ENCODE measurements at places on chromosomes 6 and 20. TPM values are rescaled to one million over a fixed set of nuclear protein-coding genes. Genes with fewer than 3 reads are reported as not detected.

- no peak overlapping the region for H3K4me3 ChIP-seq
- peaks cover 24% of the 10 kb centered on the region for H3K27me3 ChIP-seq
- no peak overlapping the region for H3K27ac ChIP-seq
- H3K4me1 ChIP-seq = peaks cover 3% of the 10 kb centered on the region
- no peaks in the 10 kb centered on the region for H3K36me3 ChIP-seq
Measured at GRCh38 chr20:58803533-58803932, 47.2 kb downstream of the GNAS-AS1 start.

DNA sequence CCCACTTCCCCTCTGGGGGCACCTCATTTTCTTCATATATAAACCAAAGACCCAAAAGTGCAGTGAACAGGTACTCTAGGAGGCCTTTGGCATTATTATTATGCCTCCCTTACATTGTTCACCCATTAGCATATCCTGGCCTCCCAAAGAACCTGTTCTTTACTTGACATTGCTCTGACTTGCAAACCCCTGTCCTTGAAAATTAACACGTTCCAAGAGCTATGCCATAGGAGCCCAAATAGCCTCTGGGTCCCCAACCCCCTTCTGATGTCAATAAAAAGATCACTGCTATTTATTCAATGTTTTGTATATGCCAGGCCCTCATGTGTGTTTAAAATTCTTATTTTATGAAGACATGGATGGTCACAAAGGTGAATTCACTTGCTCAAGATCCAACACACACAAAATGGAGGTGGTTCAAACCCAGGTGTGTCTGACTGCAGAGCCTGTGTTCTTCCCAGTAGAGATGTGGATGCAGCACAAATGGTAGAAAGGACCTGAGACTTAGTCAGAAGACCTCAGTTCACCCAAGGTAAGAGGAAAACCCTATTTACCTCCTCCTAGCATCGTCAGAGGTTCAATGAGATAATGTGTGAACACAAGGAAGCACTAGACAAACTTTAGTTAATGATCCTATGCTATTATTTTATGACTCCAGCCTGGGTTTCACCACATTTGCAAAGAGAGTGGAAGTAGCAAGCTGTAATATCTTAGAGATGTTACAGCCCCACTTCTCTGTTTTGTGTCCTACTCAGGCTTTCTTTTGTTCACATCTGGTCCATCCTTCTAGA, 36.6 kb downstream of the BCL2L1 start:
- H3K27ac ChIP-seq = no peak overlapping the region
- peaks cover 24% of the 10 kb centered on the region for H3K36me3 ChIP-seq
- H3K27me3 ChIP-seq = no peaks in the 10 kb centered on the region
- no peak overlapping the region for H3K4me3 ChIP-seq
- peaks cover 22% of the 10 kb centered on the region for H3K4me1 ChIP-seq

- peaks cover 55% of the 10 kb centered on the region for H3K4me1 ChIP-seq
- H3K4me3 ChIP-seq = no peak overlapping the region
- H3K36me3 ChIP-seq = no peaks in the 10 kb centered on the region
- H3K27ac ChIP-seq = peak overlapping the region; percentile 91
Measured at GRCh38 chr6:139536751-139537617, 162.5 kb upstream of the CITED2 start.

GRCh38 chr6:2695454-2696095, 55.1 kb downstream of the MYLK4 start:
- H3K4me3 ChIP-seq = no peak overlapping the region
- no peaks in the 10 kb centered on the region for H3K4me1 ChIP-seq
- peaks cover 2% of the 10 kb centered on the region for H3K27me3 ChIP-seq
- DNase-seq = no peak

GRCh38 chr20:24910461-24910860, 38.6 kb upstream of the CST7 start:
- no peaks in the 10 kb centered on the region for H3K4me1 ChIP-seq
- H3K27ac ChIP-seq = no peak overlapping the region
- DNase-seq = no peak
- H3K27me3 ChIP-seq = peaks cover 22% of the 10 kb centered on the region
- H3K36me3 ChIP-seq = no peaks in the 10 kb centered on the region
- no peak overlapping the region for H3K4me3 ChIP-seq

GRCh38 chr6:14149053-14149738, 31.6 kb downstream of the CD83 start:
- peaks cover 21% of the 10 kb centered on the region for H3K27me3 ChIP-seq
- H3K4me3 ChIP-seq = no peak overlapping the region
- no peak overlapping the region for H3K27ac ChIP-seq
- H3K36me3 ChIP-seq = no peaks in the 10 kb centered on the region
- DNase-seq = no peak

GRCh38 chr6:168189200-168190013, 110.4 kb upstream of the FRMD1 start:
- H3K36me3 ChIP-seq = no peaks in the 10 kb centered on the region
- H3K4me3 ChIP-seq = no peak overlapping the region
- H3K27me3 ChIP-seq = peaks cover 24% of the 10 kb centered on the region
- no peak for DNase-seq
- H3K4me1 ChIP-seq = no peaks in the 10 kb centered on the region

DNA sequence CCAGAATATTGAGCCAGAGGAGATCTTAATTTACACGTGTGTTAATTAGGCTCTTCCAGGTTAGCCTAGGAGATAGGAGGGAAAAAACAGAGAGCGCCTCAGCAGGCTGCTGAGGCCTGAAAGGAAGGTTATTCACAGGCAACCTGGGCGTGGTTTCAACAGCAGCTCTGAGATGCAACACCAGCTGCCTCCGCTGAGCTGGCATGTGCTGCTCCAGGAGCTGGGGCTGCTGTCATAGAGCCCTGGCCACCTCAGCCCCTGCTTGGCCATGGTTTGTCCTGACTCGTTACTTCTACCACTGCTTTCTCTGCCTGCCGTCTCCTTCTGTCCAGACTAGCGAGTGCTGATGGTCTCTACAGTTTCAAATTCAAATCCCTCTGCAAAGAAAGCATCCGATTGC, 32.4 kb upstream of the RPP40 start:
- H3K27ac ChIP-seq = peak overlapping the region; percentile 64
- DNase-seq = no peak
- no peaks in the 10 kb centered on the region for H3K27me3 ChIP-seq
- H3K4me3 ChIP-seq = no peak overlapping the region
- H3K4me1 ChIP-seq = peaks cover 19% of the 10 kb centered on the region

- no peak overlapping the region for H3K27ac ChIP-seq
- no peaks in the 10 kb centered on the region for H3K4me1 ChIP-seq
- peaks cover 19% of the 10 kb centered on the region for H3K27me3 ChIP-seq
- peaks cover 6% of the 10 kb centered on the region for H3K36me3 ChIP-seq
- no peak overlapping the region for H3K4me3 ChIP-seq
- DNase-seq = no peak
Measured at GRCh38 chr20:40532103-40532502, 156.9 kb downstream of the MAFB start.

GRCh38 chr20:6381887-6382286, 259.1 kb upstream of the FERMT1 start:
- no peak overlapping the region for H3K4me3 ChIP-seq
- H3K27ac ChIP-seq = no peak overlapping the region
- H3K36me3 ChIP-seq = no peaks in the 10 kb centered on the region
- no peaks in the 10 kb centered on the region for H3K4me1 ChIP-seq
- DNase-seq = no peak
- H3K27me3 ChIP-seq = no peaks in the 10 kb centered on the region

- H3K27me3 ChIP-seq = peaks cover 11% of the 10 kb centered on the region
- no peak overlapping the region for H3K27ac ChIP-seq
- DNase-seq = no peak
- H3K36me3 ChIP-seq = no peaks in the 10 kb centered on the region
- H3K4me1 ChIP-seq = no peaks in the 10 kb centered on the region
Measured at GRCh38 chr6:105781248-105781647, 304.9 kb upstream of the PRDM1 start.

GRCh38 chr6:26105109-26105730, 18.0 kb downstream of the HFE start:
- H3K4me3 ChIP-seq = no peak overlapping the region
- H3K36me3 ChIP-seq = no peaks in the 10 kb centered on the region
- no peak overlapping the region for H3K27ac ChIP-seq
- H3K4me1 ChIP-seq = peaks cover 27% of the 10 kb centered on the region

GRCh38 chr6:45987856-45988255, 27.8 kb downstream of the CLIC5 start:
- H3K4me3 ChIP-seq = no peak overlapping the region
- no peak overlapping the region for H3K27ac ChIP-seq
- peaks cover under 1% of the 10 kb centered on the region for H3K36me3 ChIP-seq

DNA sequence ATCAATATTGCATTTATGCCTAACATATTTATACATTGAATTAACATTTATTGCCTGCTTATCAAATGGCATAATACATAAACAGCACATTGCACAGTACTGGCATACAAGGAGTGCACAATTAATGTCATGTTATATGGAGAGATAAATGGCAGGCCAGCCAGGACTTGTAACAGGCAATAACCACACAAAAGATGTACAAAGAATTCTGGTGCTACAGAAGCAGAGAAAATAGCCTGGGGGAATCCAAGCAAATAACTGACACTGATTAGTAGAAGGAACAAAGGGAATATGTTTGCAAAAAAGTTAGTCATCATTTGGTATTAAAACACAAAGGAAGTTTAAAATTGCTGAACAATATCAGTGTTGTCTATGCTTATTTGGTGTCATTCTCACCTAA, 27.3 kb downstream of the COL21A1 start:
- DNase-seq = no peak
- peaks cover 2% of the 10 kb centered on the region for H3K27me3 ChIP-seq
- peaks cover 11% of the 10 kb centered on the region for H3K4me1 ChIP-seq
- H3K36me3 ChIP-seq = peaks cover 3% of the 10 kb centered on the region
- H3K4me3 ChIP-seq = no peak overlapping the region

GRCh38 chr6:10297832-10298231, 117.0 kb downstream of the TFAP2A start:
- H3K27me3 ChIP-seq = no peaks in the 10 kb centered on the region
- no peaks in the 10 kb centered on the region for H3K36me3 ChIP-seq
- H3K27ac ChIP-seq = no peak overlapping the region

DNA sequence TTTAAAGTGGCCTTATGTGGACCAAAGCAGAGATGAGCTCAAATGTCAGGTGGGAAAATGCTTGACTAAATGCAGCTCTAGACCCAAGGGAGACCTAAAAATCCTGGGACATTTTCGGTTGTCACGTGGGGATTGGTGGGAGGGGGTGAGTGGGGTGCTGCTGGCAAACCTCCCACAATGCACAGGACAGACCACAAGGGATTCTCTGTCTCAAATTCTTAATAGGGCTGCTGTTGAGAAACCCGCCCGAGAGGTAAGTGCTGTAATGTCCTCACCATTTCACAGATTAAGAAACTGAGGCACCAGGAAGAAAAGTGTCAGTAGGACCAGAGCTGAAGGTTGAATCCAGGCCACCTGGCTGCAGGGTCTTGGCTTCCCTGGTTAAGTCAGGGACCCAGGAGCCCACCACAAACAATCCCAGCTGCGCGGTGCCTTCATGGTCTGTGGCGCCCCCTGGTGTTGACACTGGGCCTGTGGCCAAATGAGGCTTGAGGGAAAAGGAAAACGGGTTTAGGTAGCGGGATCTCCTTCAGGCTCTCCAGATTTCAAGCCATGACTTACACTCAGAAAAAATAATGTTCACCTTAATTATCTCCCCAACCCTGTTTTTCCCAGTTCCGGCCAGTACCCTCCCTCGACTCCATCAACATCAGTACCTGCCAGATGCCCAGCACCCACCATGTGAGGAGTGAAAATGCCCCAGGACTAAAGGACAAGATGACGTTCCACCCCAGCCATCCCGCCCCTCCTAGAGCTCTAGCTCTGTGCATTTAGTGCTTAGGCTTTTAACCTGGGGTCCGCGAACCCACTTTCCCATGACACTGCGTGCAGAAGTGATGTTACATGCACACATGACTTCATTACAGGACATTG, 7.2 kb downstream of the HLA-G start:
- H3K27me3 ChIP-seq = peaks cover 84% of the 10 kb centered on the region
- H3K36me3 ChIP-seq = no peaks in the 10 kb centered on the region
- H3K4me1 ChIP-seq = no peaks in the 10 kb centered on the region
- no peak overlapping the region for H3K27ac ChIP-seq
- DNase-seq = no peak

DNA sequence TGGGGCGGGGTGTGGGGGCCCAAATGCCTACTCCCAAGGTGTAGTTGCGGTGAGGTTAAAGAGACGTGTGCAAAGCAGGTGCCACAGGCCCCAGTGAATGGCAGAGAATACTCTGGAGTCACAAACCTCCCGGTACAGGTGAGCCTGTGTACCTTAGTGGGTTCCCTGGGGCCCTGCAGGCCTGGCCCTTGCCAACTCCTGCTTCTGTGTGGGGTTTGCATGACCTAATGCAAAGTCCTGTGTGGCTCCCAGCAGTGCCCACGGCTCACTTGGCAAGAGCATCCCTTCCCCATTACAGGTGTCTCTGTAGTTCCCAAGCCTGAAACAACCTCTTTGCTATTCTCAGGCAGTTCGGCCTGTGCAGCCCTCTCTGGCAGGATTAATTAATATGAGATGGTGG, 17.5 kb downstream of the SPDEF start:
- H3K4me3 ChIP-seq = no peak overlapping the region
- no peaks in the 10 kb centered on the region for H3K27me3 ChIP-seq
- no peaks in the 10 kb centered on the region for H3K36me3 ChIP-seq

DNA sequence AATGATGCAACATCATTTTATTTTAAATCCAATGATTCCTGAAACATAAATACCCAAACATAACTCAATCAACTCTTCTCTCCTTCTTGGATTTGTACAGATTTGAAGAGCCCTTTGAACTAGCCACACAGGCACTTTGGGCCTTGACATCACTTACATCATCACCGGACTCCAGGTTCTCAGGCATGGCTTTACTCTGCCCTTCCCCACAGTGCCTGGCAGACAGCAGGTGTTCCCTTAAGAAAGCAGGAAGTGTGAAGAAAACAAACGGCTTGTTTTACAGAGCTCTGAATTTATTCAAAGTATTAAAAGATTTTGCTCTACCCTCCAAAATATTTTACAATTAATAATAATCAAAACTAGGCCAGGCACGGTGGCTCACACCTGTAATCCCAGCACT, 54.8 kb upstream of the GCM1 start:
- no peak overlapping the region for H3K4me3 ChIP-seq
- DNase-seq = no peak
- H3K27me3 ChIP-seq = no peaks in the 10 kb centered on the region

DNA sequence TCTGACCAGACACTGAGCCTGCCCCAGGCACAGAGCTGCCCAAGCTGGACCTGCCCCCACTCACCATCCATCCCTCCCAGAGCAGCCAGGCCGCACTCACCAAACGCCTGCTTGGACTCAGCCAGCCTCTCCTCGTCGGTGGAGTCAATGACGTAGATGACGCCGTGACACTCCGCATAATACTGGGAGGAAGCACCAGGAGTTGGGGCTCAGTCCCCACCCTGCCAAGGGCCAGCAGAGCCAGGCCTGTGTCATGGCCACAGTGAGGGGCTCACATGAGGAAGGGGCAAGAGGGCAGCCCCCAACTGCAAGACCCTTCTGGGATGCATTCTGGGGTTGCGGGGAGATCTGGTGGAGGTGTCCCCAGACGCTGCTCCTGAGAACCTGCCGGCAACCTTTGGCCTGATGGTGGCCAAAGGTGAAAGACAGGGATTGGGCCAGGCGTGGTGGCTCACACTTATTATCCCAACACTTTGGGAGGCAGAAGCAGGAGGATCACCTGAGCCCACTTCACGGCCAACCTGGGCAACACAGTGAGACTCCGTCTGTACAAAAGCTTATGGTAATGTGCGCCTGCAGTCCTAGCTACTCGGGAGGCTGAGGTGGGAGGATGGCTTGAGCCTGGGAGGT, 5.6 kb downstream of the ARFRP1 start:
- H3K36me3 ChIP-seq = peaks cover 6% of the 10 kb centered on the region
- no peak overlapping the region for H3K4me3 ChIP-seq
- peak; percentile 74 for DNase-seq

GRCh38 chr6:106977246-106977645, 2.7 kb upstream of the CD24 start:
- no peaks in the 10 kb centered on the region for H3K36me3 ChIP-seq
- H3K4me1 ChIP-seq = peaks cover 9% of the 10 kb centered on the region
- no peak overlapping the region for H3K27ac ChIP-seq
- H3K27me3 ChIP-seq = peaks cover 51% of the 10 kb centered on the region
- no peak overlapping the region for H3K4me3 ChIP-seq

Gene COL11A2
- total RNA-seq = 10.0 TPM

Gene PPIL6
- 2.5 TPM for total RNA-seq

Gene ULBP2
- total RNA-seq = 13.9 TPM

Gene UCKL1
- total RNA-seq = 27.2 TPM

Gene MEP1A
- total RNA-seq = not detected
